ENCODE measurements at places on chromosomes 5 and 9.

GRCh38 chr5:149100331-149100730, 37.5 kb upstream of the SH3TC2 start:
- no peak for DNase-seq

DNA sequence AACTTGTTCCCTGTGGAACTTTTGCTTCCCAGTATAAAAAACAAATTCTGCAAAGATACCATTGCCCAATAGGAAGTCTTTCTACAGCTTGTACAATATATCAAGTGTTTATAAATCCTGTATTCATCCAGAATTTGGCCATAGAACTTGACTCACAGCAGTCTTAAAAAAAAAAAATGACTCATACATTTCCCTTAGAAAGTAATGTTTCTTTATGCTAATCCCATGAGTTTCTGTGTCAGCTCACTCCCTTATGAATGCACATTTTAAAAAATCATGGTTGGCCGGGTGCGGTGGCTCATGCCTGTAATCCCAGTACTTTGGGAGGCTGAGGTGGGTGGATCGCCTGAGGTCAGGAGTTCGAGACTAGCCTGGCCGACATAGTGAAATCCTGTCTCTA, 89.3 kb upstream of the DMRT1 start:
- DNase-seq: no peak

DNA sequence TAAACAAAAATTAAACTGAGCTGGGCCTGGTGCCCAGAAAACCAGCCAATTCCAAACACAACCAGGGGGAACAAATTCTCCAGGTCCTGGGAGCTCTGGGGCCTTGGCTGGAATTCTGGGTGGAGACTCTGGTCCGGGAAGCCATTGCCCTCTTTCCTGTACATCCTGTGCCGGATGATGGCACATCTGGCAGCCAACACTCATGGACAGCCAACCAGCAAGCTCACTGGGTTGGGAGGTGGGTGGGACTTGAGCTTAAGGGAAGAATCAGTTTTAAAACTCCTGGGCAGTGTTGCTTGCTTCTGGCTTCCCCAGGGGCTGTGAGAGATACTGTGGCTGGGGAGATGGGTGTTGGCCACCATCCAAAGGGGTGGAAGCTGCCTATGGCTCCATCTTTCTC, 56.1 kb downstream of the PCDH1 start:
- DNase-seq: no peak

GRCh38 chr5:61023131-61023530, 78.1 kb downstream of the NDUFAF2 start:
- no peak for DNase-seq

GRCh38 chr5:94374336-94374735, 244.1 kb downstream of the KIAA0825 start:
- no peak for DNase-seq

GRCh38 chr5:172102913-172103626, 85.0 kb downstream of the STK10 start:
- no peak for DNase-seq

DNA sequence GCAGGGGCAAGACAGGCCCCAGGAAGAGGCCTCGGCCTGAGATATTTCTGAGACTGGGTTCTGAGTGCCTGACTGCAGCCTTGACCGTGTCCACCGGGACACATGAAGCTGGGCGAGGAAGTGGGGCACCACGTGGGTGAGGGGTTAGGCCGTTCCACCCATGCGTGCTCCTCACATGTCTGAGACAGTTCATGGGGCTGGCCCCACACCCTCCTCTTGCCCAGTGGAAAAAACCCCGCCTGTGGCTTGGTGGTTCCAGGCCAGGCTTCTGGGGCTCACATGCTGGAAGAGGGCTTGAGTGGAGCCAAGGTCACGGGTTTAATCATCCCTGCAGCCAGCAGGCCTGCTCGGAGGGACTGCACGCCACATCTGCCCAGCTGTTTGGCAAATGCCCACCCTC, 11.4 kb downstream of the HMCN2 start:
- DNase-seq: no peak

- peak; percentile 91 for DNase-seq
These were observed 7.3 kb upstream of the GRHPR start for GRCh38 chr9:37415011-37415719.

- DNase-seq: no peak
These were observed 38.9 kb downstream of the ARHGAP26 start for GRCh38 chr5:142808878-142809598.

GRCh38 chr5:38742821-38743220, 103.0 kb upstream of the OSMR start:
- no peak for DNase-seq

- no peak for DNase-seq
These were observed 96.6 kb upstream of the DMRT1 start for GRCh38 chr9:744790-745484.

- no peak for DNase-seq
These were observed 90.4 kb upstream of the KLF9 start for GRCh38 chr9:70504834-70505233.

DNA sequence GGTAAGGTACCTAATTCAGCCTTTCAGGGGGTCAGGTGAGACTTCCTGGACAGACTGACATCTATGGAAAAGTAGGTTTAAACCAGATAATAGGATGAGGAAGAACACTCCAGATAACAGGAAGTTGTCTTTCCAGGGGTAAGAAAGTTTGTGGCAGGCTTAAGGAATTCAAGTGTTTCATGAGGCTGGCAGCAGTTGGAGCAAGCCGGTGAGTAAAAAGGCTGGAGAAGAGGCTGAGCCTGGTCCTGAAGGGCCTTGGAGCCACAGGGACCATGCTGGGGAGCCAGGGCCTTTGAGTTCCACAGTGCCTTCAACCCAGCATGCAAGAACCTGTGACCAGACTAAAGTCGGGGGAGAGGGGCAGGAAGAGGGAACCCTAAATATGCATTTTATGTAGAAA, 353.4 kb downstream of the SPOCK1 start:
- DNase-seq: no peak

GRCh38 chr5:142391058-142391845, 66.4 kb upstream of the SPRY4 start:
- no peak for DNase-seq

GRCh38 chr5:34957857-34958690, 28.7 kb downstream of the DNAJC21 start:
- peak; percentile 49 for DNase-seq

DNA sequence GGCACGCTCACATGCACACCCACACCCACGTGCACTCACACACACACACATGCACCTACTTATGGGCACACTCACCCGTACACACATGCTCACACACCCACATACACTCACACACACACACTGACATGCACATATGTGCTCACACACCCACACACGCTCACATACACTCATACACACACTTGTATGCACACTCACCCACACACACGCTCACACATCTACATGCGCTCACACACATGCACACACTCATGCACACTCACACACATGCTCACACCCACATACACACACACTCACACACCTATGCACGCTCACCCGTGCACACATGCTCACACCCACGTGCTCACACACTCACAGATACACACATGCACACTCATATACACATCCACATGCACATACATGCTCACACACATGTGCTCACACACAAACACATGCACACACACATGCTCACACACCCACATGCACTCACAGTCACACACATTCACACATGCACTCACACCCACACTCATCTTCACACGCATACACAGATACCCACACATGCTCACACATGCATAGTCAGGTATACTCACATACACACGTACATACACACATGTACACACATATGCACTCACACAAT, 138.3 kb downstream of the OLFM1 start:
- no peak for DNase-seq

- no peak for DNase-seq
These were observed 111.1 kb downstream of the ARHGAP26 start for GRCh38 chr5:142881076-142881783.

DNA sequence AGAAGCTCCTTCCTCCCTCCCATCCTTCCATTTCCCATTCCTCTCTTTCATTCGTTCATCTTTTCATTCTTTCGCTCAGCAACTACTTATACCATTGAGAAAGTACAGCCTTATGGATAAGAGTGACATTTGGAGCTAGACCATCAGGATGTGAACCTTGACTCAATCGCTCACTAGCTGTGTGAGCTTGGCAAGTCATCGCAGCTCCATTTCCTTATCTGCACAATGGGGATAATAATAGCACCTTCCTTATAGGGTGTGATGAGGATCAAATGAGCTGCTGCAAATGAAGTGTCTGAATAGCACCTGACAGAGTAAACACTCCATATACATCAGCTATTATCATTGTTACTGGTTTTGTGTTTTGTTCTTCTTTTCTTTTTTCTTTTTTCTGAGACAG, 28.1 kb upstream of the SYNPO start:
- DNase-seq: no peak

DNA sequence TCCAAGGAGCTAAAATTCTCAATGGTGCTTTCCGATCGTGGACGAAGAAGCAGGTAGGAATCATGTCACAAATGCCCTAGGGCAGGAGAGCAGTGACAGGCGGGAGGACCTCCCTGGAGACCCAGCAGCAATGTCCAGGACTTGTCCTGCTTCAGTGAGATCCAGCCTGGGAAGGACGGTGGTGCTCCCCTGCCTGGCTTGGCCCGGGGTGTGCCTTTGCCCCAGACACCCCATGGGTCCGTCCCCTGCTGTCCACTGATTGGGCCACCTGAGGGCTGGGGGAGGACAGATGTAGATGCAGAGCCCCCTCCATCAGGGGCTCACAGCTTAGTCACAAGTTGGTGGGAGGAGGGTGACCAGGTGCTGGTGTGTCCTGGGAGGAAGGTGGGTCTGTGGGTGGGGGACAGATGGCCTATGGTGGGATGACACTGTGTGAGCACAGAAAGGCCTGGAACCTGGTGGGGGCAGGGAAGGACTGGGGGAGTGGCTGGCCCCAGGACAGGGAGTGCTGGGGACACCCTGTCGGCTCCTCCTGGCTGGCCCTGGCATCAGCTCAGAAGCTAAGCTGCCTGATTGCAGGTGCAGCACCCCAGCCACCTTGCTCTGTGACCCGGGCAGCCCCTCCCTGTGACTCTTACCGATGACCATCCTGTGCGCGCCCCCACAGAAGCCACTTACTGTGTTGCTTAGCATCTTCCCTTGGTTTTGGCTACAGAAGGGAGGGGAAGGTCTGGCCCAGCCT, 82.0 kb downstream of the PHF2 start:
- DNase-seq: no peak

- no peak for DNase-seq
These were observed 20.5 kb downstream of the CSF1R start for GRCh38 chr5:150065886-150066285.

- DNase-seq: no peak
These were observed 85.0 kb downstream of the PRRT1B start for GRCh38 chr9:131630205-131630831.

- no peak for DNase-seq
These were observed 632.5 kb downstream of the ISL1 start for GRCh38 chr5:52015760-52016159.

DNA sequence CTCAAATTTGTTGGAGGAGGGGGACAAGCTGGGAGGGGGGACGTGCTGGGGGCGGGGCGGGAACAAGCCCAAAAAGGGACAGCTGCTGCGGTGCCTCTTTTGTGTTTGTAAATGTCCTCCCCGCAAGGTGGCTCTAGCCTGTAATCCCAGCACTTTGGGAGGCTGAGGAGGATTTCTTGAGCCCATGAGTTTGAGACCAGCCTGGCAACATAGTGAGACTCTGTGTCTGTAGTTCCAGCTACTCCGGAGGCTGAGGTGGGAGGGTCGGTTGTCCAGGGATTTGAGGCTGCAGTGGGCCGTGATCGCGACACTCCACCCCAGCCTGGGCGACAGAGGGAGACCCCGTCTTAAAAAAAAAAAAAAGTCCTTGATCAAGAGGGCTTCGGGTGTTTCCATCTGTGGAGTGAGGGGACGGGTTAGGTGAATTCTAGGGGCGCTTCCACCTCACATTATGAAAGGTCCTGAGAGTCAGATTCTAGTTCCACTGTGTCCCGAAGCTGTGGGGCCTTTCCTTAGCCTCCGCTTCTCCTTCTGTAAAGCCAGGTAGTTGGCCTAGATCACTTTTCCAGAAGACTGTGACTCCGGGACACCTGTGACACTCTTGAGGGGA, 779 bp upstream of the CTNNA1 start:
- DNase-seq: no peak

- no peak for DNase-seq
These were observed 148.0 kb upstream of the ADRA1B start for GRCh38 chr5:159768243-159768642.

- no peak for DNase-seq
These were observed 23.5 kb downstream of the ELP1 start for GRCh38 chr9:108910402-108910801.

- no peak for DNase-seq
These were observed 76.9 kb downstream of the MED27 start for GRCh38 chr9:132002643-132003318.

DNA sequence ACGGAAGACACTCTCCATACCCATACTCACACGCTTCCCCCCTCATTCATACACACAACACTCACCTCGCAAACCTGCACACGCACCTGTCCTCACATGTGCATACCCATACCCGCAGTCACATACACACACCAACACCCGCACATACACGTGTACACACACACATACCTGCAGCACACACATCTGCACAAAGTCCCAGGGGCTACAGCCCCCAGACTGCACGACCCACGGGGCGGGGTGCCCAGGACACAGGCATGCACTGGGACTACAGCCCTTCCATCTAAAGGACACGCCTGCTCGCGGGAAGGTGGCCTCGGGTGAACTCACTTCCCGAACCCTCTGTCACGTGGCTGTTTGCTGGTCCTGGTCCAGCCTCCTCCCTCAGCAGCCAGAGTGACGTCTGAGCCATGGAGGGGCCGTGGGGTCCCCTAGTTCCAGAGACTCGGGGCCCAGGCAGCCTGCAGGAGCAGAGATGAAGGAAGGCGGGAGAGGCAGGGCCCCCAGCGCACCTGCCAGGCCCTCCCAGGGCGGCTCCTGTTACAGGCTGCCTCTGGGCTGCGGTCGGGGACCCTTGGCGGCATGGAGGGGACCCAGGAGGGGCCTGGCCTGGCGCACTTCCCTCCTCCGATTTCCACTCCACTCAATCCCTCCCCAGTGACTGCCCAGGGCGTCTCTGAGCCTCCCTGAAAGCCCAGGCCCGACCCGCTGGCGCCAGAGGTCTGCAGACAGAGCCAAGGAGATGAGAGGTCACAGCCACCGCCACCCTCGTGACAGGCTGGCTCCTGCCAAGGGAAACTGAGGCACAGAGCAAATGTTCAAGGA, 8.1 kb downstream of the SLC12A7 start:
- DNase-seq: no peak

DNA sequence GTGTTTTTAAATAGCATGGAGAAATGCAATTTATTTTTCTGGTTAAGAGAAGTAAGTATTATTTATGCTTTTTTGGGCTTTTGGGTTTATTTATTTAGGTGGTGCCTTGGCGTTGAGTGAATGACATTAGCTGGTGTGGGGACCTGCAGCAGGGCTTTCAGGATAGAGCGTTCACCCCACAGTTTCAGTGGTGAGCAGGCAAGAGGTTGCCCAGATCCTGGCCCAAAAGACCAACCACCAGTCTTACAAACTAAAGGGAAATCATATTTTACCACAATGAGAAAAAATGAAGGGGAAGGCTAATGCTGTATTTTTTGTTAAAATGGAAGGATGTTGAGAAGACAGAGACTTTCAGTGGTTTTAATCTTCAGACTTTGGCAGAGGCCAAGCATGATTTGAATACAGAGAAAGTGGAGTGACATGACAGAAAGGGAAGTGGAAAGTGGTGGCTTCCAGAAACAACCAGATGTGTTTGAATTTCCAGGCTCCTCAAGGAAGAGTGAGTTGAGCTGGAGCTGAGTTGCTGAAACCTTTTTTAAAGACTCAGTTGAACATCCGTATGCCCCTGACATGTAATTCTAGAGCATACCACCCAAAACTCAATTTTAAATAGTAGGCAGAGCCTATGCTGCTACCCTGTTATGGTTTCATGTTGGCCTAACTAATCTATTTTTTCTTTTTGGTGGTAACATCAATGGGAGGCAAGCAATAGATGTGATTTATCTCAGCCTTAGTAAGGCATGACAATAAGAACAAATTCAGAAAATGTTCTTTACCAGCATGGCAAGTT, 94.8 kb downstream of the AOPEP start:
- DNase-seq: no peak

All from HuH-7.5 (cell line).